GM12878 (cell line): ENCODE measurements at places on chromosomes 11 and 22. TPM values are rescaled to one million over a fixed set of nuclear protein-coding genes. Genes with fewer than 3 reads are reported as not detected.
A peak's percentile ranks its signal among the peaks of the same experiment; 100 is the strongest.

Gene CD82
- 167 and 180 TPM in 2 replicates for polyA plus RNA-seq

DNA sequence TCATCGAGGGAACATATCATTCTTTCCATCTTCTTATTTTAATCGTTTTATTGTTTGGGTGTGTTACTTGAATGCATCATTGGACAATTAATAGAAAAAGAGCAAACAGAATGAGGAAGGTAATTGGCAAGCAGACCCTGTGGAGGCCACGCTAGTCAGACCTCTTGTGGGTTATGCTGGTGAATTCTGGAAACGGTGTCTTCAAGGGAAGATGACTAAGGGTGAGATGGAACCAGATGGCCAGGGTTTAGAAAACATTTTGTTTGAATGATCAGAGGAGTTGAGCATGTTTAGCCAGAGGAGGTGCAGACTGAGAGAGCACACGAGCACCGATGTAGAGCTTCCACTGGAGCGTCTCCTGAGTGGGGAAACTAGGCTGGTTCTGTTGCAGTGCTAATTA is 8.5 kb downstream of the ST14 start:
- H3K4me1 ChIP-seq: no peaks in the 10 kb centered on the region
- no peak overlapping the region for H3K4me3 ChIP-seq
- no peaks in the 10 kb centered on the region; the same call in none of the 2 replicates for H3K27me3 ChIP-seq
- H3K36me3 ChIP-seq: no peaks in the 10 kb centered on the region

GRCh38 chr11:11113626-11114025 is 239.4 kb downstream of the CSNK2A3 start:
- DNase-seq: peak; percentile 20
- H3K4me3 ChIP-seq: no peak overlapping the region
- no peaks in the 10 kb centered on the region for H3K27me3 ChIP-seq

GRCh38 chr22:37631448-37632173 is 7.9 kb upstream of the SH3BP1 start:
- no peaks in the 10 kb centered on the region for H3K27me3 ChIP-seq
- H3K4me3 ChIP-seq: no peak overlapping the region
- no peak overlapping the region; the same call in 1 of the 2 replicates for H3K27ac ChIP-seq
- no peak for DNase-seq
- H3K36me3 ChIP-seq: peaks cover 3% of the 10 kb centered on the region; the same call in 1 of the 2 replicates
- H3K4me1 ChIP-seq: peaks cover 62% of the 10 kb centered on the region

DNA sequence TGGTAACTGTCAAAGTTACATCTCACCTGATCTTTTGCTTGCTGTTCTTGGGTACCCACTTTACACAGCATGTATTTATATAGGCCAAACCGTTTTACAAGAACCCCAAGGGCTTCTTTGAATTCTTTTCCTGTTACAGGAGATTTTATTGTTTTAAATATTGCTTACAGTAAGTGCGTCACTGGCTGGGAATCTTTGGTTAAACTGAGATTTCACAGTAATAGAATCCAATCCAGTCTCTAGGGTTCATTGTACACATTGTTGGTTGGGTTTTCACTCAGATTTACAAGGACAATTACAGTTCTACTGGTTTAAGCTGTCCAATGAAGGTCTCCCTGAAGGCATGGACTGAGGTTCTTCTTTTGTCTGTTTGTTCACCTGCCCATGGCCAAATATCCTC is 171.7 kb downstream of the INSC start:
- no peaks in the 10 kb centered on the region for H3K4me1 ChIP-seq
- no peak for DNase-seq
- no peak overlapping the region for H3K4me3 ChIP-seq
- no peak overlapping the region for H3K27ac ChIP-seq
- no peaks in the 10 kb centered on the region for H3K27me3 ChIP-seq

DNA sequence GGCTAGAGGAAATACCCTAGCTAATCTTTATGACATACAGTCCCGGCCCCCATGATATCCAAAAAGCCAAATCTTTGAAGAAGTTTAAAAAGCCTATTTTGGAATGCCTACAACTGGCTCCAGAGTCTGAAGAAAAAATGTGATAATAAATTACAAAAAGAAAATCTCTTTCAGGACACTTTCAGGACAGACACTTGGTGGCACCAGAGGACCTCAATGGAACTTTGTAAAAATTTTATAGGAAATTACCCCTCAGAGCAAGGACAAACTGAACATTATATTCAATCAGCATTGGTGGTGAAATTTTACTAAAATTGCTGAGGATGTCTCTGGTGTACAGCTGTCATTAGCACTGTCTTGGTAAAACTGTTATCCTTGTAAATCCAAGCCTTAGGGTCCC is 81.0 kb downstream of the CCDC73 start:
- no peaks in the 10 kb centered on the region for H3K36me3 ChIP-seq
- H3K4me3 ChIP-seq: no peak overlapping the region
- H3K27me3 ChIP-seq: no peaks in the 10 kb centered on the region
- no peak for DNase-seq

DNA sequence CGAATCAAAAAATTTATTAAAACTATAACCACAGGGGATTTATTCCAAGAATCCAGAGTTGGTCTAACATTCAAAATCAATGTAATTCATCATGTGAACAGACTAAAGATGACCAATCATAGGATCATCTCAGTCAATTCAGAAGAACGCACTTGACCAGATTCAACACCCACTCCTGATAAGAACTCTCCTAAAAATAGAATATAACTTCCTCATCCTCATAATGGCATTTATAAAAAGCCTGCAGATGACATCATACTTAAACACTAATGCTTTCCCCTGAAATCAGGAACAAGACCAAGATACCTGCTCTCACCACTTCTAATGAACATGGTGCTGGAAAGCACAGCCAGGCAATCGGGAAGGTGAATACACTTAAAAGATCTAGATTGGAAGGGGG is 10.5 kb upstream of the MUC2 start:
- no peaks in the 10 kb centered on the region for H3K27me3 ChIP-seq
- no peaks in the 10 kb centered on the region for H3K36me3 ChIP-seq
- no peak overlapping the region for H3K27ac ChIP-seq
- DNase-seq: no peak
- no peak overlapping the region for H3K4me3 ChIP-seq
- H3K4me1 ChIP-seq: no peaks in the 10 kb centered on the region

DNA sequence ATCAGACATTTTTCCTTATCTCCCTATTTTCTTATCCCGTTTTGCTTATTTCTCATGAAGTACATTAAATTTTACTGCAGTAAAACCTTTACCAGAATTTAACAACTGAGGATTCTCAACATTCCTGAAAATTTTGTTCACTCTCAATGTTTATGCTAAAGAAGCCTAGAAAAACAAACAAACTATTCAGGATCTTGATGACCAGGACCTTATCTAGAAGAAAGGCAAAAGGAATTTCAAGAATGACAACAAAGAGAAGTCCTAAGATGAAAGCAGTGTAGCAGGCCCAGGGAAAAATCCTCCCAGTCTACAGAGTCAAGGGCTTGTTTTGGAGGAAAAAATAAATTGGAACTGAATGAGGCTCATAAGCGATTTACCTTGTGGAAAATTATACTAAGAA is 283.3 kb upstream of the ARHGAP42 start:
- H3K27ac ChIP-seq: no peak overlapping the region
- no peaks in the 10 kb centered on the region for H3K27me3 ChIP-seq
- no peak for DNase-seq
- no peaks in the 10 kb centered on the region for H3K36me3 ChIP-seq
- H3K4me3 ChIP-seq: no peak overlapping the region
